ENCODE measurements at places on chromosomes 11 and 22.

DNA sequence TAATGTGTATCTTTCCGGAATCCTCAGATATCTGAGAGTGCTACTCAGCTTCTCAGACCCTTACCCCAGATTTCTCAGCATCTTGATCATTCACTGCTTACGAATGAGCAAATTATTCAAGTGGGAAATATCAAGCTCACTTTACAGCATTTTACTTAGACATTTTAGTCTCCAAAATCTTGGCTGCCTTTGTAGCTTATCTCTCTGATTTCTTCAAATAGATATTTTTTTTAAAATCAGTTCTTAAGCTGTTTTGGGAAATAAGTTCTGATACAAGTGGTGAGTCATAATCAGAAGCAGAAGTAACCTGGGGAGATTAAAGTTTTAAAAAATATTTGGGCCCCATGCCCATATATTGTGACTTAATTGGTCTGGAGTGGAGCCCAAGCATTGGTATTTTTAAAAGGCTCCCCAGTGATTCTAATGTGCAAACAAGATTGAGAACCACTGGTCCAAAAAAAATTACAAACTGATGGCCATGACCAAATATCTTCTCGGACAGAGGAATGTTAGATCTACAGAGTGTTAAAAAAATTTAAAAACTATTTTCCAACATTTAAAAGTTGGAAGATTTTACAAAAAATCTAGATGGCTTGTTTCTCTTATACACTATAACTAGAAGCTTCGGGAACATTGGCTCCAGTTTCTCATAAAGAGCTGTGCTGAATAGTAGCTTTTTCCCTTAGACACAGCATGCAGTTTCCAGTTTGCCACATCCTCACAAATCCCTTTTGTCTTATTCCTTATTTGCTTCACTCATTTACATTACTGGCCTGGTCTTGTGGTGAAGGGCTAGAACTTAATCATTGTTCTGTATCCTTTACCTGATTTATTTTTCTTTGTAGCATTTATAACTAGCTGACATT, 87.8 kb upstream of the BMAL1 start:
- DNase-seq: no peak

DNA sequence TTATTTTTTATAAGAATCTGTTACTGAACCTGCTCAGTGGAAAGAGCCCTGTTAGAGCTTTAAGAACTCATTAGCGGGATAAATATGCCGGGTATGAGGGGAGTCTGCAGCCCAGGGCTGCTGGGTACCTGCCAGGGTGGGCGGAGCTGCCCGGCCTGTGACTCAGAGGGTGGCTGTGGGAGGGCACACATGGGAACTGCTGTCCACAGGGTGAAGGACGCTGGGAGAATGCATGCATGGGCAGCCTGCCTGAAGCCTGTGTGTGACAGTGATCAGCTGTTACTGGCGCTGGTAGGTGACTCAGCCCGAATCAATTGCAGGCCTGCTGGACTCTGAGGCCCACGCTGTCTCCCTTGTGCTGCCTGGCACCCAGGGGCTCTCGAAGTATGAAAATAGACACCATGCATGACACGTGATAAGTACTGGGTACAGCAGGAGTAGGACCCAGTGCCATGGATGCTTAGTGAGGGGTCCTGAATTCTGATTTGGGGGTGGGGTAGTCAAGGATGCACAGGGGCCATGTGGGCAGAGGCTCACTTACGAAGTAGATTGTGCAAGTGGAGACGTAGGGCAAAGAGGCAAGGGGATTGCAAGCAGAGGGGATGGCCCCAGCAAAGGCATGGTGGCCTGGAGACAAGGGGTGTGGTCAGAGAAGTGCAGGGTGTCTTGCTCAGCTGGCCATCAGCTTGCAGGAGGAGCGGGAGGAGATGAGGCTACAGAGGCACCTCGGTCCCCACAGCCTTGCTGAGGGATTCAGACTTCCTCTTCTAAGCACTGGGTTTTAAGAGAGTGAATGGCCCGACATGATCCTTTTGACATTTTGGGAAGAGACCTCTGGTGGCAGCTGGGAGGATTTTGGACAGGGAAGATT, 36.5 kb downstream of the GRIK4 start:
- DNase-seq: peak; percentile 71

DNA sequence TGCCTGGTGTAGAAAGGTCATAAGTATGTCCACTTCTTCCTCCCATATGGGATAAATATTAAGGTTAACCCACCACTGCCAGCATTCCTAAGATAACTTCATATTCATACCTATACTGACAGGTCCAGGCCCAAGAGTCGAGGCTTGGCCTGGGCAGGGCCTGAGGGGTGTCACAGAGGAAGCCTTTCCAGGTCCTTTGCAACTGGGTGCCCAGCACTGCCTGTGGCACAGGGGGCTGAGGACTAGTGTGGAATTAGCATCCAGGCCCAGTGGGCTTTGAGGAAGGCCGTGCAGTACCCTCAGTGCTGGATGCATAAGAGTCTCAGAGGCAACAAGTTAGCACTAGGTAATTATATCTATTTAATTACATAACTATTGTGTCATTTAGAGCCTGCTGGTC, 65.4 kb downstream of the PKNOX2 start:
- DNase-seq: no peak

DNA sequence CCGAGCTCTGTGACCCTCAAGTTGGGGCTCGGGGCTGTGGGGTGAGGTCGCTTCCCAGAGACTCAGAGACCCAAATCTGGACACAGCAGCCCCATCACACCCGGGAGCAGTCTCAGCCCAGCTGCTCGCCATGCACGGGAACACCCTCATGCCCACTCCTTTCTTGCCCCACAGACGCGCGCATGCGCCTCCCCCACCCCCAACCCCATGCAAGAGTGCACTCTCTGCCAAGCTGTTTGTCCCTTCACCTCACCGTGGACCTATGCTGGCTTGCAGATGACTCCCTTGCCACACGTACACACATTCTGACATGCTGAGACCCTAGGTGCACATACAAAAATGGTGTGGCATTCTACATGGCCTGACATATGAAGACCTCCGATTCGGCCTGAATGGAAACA, 478 bp upstream of the CD248 start:
- DNase-seq: no peak

- peak; percentile 25 for DNase-seq
Measured at GRCh38 chr22:29704528-29705285, 15.1 kb upstream of the CABP7 start.

GRCh38 chr22:27405672-27406388, 395.7 kb downstream of the MN1 start:
- peak; percentile 52 for DNase-seq

GRCh38 chr11:11491589-11491988, 130.2 kb downstream of the GALNT18 start:
- no peak for DNase-seq

- no peak for DNase-seq
Measured at GRCh38 chr11:114571712-114572111, 12.0 kb upstream of the NXPE1 start.

DNA sequence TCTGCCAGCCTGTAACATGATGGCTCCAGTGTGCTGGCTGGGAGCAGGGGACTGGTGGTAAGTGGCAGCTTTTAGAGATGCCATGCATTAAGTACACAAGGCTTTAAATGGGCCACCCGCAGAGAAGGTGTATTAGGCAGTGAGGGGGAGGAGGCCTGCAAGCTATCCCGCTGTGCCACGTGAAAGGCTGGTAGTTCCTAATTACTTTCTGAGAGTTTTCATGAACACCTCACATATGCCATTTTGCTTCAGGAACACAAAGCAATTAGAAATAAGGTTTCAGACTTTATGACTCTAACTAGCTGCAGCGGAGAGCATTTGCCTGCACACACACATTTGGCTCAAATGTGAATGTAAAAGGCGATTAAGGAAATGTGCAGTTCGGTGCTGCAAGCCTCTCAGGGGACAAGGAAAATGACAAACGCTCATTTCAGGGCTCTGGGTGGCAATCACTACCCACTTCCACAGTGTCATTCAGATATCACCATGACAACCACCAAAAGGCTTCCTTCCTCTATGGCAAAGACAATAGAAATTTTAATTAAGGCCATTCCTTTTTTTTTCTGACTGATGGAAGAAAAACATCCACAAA, 116.6 kb downstream of the PLEKHA7 start:
- no peak for DNase-seq

- DNase-seq: no peak
Measured at GRCh38 chr22:49655168-49655812, 172.4 kb downstream of the BRD1 start.

- no peak for DNase-seq
Measured at GRCh38 chr11:120333801-120334200, 2.4 kb upstream of the ARHGEF12 start.

DNA sequence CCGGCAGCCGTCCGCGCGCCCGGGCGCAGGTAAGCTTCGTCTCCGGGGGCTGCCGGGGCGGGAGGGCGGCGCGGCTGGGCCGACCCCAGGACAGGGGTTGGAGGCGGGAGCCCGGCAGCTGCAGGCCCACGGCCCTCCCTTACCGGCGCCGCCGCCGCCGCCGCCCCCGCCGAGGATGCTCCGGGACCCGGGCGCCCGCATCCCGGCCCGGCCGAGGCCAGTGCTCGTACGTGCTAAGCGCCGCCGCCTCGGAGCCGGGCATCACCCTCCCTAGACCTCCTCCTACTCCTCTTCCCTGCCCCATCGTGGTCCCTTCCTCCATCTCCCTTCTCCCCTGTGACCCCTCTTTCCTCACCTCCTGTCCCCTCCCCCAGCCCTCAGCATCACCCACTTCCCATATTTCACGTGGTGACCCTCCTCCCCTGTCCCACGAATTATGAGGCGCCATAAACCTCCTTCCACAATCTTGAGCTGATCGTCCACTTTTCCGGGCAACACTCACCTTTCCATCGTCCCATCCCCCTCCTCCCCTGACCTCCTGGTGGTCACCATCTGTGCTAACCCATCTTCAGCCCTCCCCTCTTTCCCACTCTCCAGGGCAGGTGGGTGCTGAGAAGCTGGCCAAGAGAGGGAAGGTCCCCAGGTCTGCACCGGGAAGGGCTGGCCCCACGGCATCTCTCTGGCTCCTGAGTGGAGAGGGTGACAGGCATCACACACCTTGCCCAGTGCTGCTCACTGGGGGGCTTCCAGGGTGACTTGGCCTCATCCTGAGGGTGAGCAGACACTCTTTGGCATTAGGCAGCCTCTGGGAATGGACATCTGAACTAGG, 612 bp downstream of the ASPHD2 start:
- DNase-seq: no peak

- no peak for DNase-seq
Measured at GRCh38 chr22:44245867-44246266, 65.1 kb downstream of the PARVG start.

DNA sequence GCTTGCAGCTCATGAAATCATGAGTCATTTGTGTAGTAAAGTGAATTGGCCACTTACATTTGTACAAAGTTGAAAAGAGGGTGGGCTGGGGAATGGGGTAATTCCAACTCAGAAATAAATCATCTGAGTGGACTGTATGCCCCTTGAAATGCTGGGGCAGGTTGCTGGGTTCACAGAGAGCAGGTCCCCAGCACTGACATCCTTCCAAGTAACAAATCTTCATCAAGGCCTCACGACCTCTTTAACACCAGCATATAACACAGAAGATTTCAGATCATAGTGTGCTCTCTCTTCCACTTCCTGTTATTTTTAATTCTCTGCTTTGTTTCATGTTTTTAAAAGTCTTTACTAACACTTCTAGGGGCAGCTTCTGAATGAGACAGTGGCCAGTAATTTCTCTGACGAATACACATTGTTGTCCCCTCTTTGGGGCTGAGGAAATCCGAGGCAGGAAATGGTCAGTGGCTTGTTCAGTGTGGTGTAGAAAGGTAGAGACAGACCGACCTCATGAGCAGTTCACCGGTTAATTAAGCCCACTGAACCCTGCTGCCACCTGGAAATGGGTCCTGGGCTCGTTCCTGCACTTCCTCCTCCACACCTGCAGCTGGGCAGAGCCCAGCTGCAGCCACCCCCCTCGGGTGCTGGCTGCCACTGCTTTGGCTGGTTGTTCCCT, 127.7 kb downstream of the MAML2 start:
- DNase-seq: peak; percentile 34

DNA sequence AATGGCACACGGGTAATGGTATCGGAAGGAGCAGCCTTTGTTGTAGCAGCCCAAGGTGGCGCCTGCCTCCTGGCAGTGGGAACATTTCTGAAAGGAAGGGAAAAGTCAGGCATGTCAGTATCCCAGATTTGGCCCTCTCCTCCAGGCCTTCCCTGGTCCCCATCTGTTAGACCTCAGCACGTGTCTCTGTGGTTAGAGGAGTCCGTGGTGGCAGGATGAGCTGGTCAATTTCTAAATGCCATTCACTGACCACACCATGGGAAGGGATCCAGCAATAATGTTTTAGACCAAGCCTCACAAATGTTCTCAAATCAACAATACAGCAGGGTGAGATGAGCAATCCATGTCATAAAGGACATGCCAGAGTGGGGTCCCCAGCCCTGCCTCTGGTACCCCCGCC, 49.0 kb upstream of the CYP2D6 start:
- DNase-seq: no peak

GRCh38 chr11:134866215-134866614, 454.2 kb upstream of the B3GAT1 start:
- no peak for DNase-seq

Data from colonic mucosa (tissue), 4 donors.